ENCODE measurements at places on chromosomes 7 and 10. TPM values are rescaled to one million over a fixed set of nuclear protein-coding genes. Genes with fewer than 3 reads are reported as not detected.

- no peak for DNase-seq
Observed at GRCh38 chr10:88032566-88032965, 169.1 kb downstream of the PTEN start.

DNA sequence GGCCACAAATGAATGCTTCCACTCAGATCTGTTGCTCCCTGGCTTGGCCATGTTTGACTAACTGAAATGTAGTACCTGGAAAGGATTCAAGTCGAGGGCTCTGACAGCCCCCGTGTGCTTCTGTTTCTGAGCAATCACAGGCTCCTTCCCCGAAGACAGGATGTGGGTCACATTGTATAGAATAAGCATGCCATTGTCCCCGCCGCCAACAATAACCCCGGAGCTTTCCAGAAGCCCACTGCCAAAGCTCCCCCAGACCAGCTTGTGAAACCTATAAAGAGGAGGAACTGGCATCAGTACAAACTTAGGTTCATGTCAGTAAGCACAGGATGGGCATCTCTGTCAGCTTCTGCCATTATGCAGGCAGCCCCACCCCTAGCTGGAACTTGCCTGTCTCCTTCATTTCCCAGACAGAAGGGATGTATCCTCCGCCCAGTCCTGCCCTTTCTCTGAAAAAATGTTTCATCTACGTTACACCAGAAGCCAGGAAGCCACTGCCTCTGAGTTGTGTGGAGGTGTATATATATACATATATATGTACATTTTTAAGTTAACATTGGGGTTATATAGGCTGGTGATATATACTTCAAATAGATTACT lies 10.3 kb downstream of the SEC31B start:
- DNase-seq = no peak

GRCh38 chr7:55957190-55957589 lies 5.5 kb downstream of the MRPS17 start:
- no peak for DNase-seq

GRCh38 chr7:49099587-49100326 lies 175.4 kb downstream of the CDC14C start:
- DNase-seq = no peak

DNA sequence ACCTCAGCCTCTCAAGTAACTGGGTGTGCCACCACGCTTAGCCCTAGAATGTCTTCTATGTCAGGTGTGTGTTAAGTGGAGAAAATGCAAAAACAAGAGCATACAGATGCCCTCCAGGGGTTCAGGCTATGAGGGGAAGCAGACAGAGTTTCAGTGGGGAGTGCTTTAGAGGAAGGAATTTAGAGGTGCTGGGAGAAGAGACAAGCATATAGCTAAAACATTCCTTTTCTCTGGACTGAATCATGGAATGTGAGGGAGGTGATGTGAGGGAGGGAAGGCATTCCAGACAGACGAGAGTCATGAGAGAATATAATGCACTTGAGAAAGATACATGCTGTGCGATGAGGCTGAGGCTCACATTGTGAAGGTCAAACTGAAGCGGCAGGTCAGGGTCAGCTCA lies 6.6 kb upstream of the ZNF786 start:
- DNase-seq = no peak

DNA sequence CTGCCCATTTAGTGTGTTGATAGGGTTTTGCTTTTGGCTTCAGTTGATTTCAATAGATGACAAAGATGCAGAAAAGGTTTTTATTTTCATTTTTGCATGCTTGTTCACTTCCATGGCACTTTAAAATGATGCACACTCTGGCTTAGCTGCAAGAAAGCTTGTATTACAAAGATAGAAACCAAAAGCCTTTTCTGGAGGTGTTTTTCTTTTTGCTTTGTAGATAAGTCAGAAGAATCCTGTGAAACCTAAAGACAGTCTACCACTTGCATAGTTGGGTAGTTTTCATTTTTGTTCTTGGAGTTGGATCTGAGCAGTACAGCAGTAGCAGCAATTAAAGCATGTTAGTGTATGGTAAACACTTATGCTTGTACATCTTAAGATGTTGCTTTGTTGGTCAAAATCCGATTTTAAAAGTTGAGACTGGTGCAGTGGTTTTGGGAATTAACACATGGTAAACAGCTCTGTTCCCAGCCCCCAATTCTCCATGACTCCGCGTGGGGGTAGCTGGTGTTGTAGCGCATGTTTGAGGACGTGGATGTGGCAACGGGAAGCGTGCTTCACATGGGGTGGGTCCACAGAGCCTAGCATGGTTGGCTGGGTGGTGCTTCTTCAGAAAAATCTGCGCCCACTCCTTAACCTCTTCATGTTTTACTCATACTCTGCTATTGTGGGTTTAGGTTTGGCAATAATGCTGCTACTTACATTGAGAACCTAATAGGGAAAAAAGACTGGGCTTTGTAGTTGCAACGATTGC lies 19.8 kb downstream of the CCNY start:
- DNase-seq = no peak

GRCh38 chr10:71292624-71293445 lies 26.2 kb upstream of the SLC29A3 start:
- no peak for DNase-seq

GRCh38 chr10:14466257-14466656 lies 135.5 kb upstream of the FRMD4A start:
- no peak for DNase-seq

- no peak for DNase-seq
Observed at GRCh38 chr7:42254217-42254616, 17.2 kb upstream of the GLI3 start.

GRCh38 chr7:142925413-142925812 lies 8.1 kb downstream of the TRPV5 start:
- DNase-seq = no peak

DNA sequence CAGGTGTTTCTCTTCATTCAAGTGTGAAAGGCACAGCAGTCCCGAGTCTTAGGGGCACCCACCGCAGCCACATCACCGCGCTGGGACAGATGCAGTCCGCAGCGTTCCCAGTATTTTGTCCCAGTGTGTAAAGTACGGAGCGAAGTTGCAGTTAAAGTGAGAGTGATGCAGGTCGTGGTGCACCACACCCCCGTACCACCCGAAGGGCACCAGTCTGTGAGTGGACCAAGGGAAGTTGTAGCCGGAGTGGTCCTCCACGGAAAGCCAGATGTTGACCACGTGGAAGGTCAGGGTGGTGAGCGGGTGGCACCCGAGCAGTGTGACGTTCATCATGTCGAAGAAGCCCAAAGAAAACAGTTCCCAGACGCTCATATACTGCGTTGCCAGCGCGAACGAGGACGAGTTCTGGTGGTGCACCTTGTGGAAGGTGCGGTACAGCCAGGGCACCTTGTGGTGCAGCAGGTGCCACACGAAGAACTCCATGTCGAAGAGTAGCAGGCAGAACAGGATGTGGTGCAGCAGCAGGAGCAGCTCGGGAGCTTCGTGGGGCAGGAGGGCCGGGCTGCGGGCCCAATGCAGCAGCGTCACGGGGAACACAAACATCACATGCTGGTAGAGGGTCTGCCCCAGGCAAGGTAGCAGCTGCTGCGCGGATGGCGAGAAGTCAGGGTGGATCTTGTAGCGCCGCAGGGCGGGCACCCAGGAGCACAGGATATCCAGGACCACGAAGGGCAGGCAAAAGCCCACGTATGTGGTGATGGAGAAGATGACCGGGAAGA lies 526 bp downstream of the CH25H start:
- no peak for DNase-seq

DNA sequence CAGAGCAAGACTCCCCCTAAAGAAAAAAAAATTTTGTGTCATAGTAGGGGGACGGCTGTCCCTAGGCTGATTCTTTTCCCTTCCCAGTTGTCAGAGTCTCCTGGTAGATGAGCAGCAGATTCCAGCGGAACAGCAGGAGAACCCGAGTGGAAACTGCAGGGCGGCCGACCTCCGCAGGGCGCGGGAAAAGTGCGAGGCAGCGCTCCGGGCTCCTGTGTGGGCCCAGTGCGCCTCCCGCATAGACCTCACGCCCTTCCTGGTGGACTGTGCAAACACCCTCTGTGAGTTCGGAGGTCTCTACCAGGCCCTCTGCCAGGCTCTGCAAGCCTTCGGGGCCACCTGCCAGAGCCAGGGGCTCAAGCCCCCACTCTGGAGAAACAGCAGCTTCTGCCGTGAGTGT lies 46.0 kb downstream of the ZAN start:
- DNase-seq = no peak

DNA sequence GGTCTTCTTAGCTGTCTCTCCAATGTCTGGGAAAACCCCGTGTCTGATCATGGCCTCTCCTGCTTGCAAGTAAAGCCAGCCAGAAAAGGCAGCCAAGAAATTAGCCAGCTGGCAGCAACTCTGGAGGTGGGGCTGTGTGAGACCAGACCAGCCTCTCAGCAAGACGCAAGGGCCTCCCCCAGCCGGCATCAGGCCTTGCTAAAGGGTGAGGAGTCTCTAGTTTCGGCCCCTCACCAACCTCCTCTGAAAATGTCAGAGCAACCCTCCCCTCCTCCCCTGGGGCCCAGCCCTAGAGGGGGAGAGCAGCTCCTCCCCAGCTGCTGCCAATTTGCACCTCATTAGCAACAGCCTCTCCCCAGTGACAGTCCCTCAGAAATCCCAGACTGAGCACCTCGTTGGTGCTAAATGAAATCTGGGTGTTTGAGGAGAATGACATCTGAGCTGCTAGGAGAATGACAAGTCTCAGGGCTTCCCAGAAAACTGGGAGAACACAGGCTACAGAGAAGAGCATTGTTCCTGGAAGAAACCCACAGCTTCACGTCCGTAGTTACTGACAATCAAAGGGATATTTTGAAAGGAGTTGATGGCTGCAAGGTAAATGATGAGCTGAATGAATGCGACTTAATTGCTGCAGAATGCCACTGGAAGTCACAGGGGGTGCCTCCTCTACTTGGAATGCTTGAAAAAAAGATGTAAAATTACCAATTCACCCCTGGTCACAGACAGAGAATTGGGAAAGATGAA lies 25.9 kb downstream of the DGKI start:
- DNase-seq = no peak

GRCh38 chr7:39847227-39847626 lies 102.8 kb upstream of the CDK13 start:
- no peak for DNase-seq

DNA sequence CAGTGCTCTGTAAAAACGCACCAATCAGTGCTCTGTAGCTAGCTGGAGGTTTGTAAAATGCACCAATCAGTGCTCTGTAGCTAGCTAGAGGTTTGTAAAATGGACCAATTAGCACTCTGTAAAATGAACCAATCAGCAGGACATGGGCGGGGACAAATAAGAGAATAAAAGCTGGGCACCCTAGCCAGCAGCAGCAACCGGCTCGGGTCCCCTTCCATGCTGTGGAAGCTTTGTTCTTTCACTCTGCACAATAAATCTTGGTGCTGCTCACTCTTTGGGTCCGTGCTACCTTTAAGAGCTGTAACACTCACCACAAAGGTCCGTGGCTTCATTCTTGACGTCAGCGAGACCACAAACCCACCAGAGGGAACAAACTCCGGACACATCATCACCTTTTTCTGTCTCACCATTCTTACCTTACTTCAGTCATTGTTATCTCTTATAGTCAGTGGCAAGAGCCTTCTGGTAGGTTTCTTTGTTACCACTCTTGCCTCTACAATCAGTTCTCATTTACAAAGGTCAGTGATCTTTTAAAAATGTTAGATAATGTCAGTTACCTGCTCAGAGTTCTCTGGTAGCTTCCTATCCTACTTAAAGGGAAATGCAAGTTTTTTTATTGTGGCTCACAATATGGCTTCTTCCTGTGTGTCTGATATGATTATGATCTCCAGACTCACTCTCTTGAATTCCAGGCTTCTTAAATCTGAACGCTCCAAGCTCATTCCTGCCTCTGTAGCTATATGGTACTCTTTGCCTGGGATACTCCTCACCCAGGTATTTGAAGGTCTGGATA lies 4.5 kb downstream of the STAM start:
- no peak for DNase-seq

GRCh38 chr10:80487791-80488538 lies 33.9 kb downstream of the TSPAN14 start:
- DNase-seq = no peak

DNA sequence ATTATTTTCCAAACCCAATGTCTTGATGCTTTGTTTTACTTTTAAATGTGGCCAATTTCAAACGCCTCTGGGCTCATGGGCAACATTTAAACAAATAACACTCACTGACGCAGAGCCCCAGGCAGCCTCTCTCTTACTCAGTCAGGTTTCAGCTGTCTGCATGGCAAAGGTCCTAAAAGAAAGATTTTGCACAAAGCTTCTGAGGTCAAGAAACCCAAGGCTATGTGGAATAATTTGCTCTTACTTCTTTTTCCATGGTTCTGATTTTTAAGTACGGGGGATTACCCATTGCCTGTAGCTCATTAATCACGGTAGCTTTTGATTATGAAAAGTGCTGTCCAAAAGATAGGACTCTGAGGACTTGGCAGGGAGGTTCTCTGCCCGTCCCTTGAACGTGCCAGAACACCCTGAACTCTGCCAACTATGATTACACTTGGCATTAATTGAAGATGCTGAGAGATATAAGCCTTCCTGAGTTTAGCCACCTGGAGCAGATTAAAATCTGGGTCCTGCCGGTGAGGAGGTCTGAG lies 14.1 kb upstream of the MSRB2 start:
- DNase-seq = no peak

GRCh38 chr7:156503196-156503595 lies 137.4 kb upstream of the RNF32 start:
- no peak for DNase-seq

DNA sequence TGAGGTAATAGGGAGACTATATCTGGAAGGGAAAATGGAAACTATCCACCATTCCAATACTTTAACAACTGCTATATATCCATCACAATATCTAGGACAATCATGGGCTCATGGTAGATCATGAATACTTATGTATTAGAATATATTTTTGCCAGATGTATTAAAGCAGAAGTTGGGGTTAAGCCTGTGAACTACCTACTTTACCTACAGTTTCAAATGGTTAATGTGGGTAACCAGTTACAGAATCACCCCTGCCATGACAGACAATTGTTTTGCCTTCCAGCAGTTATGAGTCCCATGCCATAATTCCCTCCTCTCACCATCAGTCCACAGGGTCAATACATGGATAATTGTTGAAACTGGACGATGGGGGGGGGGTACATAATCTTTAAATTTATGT lies 29.9 kb upstream of the RAPGEF5 start:
- DNase-seq = no peak

DNA sequence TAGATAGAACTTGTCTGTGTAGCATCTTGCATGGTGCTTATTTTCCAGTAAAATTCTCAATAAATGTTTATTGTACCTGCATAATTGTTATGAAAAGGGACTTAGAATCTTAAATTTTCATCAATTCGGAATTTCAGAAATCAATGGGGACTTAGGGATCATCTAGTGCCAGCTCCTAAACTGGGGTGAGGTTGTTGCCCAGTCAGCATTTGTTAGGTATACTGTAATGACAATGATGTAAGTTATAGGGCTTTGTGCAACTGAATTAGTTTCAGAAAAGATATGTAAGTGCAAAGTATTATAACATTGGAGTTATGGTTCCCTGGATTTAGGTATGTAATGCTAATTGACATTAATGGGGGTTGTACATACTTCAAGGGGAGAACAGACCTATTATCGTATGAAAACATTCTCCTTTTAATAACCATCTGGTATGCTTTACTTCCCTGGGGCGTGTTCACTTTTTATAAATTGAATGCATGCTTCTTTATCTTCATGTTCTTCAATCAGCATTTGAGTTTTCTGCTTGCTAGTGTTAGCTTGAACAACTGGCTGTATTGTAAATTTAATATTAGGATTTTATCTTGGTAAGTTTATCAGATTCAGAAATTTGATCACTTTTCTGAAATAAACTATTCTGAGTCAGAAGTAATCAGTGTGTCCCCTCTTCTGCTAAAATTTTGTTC lies 270.3 kb downstream of the BBS9 start:
- no peak for DNase-seq

The EFCAB10 gene
- not detected for polyA plus RNA-seq

The PDAP1 gene
- polyA plus RNA-seq = 19.3 TPM

The RBP3 gene
- polyA plus RNA-seq = not detected

The GPR85 gene
- polyA plus RNA-seq = 0.54 TPM

The RGS10 gene
- 5.4 TPM for polyA plus RNA-seq

The IL2RA gene
- not detected for polyA plus RNA-seq

The RAPGEF5 gene
- polyA plus RNA-seq = 10.0 TPM

Measured in endothelial cell of umbilical vein (primary cell).